ENCODE measurements at places on chromosomes 4 and X.

DNA sequence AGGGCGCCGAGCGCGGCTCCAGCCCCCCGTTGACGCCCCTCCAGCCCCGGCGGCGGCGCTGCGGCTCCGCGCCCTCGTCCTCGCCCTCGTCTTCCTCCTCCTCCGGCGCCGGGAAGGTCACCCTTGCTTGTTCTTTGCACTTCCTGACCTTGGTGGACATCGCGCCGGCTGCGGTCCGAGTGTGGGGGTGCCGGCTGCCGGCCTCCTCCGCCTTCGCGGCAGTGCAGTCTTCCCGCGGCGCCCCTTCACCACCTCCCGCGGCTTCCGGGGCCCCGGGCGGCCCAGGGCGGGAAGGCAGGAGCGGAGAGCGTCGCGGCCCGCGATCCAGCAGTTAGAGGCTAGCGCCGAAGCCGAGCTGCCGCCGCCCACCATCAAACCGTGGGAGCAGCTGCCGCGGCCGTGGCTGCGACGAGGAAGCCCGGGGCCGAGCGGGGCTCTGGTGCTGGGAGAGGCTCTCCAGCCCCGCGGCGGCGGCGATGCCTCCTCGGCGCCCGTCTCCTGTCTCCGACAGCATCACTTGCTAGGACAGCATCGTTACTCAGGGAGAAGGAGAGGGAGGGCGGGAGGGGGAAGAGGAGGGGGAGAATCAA lies at the start of gene TRPC3:
Gene TRPC3, minus strand, starts transcription at position 540 of the 590 bp plus-strand sequence. Its CDS starts 380 bp downstream, at position 160.
- DNase-seq = no peak

GRCh38 chr4:735583-735982 lies 30.0 kb downstream of the PCGF3 start:
- DNase-seq = no peak

DNA sequence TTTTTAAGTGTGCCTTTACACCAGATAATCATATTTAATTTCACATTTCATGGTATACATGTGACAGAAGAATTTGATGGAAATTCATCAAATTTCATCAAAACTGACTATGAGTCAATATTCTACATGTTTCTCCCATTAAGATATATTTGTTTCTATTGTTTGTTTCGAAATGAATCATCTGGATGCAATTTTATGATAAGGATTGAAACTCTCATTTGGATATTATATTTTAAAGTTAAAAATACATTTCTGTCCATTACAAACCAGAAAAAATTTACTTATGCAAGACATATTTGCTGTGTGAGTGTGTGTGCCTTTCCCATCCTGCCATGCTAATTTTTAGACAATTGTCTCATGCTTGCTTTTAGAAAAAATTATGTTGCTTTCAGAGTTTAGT lies 52.2 kb downstream of the SULT1B1 start:
- DNase-seq = no peak

- DNase-seq = no peak
Measured at GRCh38 chrX:20857746-20858145, 516.5 kb upstream of the CNKSR2 start.

- no peak for DNase-seq
Measured at GRCh38 chr4:76341063-76341462, 34.5 kb downstream of the STBD1 start.

GRCh38 chr4:105170711-105171110 lies 24.0 kb downstream of the TET2 start:
- no peak for DNase-seq

- no peak for DNase-seq
Measured at GRCh38 chr4:152983221-152983620, 47.1 kb downstream of the FHDC1 start.

GRCh38 chr4:134243742-134244713 lies 42.4 kb upstream of the PABPC4L start:
- DNase-seq = no peak

DNA sequence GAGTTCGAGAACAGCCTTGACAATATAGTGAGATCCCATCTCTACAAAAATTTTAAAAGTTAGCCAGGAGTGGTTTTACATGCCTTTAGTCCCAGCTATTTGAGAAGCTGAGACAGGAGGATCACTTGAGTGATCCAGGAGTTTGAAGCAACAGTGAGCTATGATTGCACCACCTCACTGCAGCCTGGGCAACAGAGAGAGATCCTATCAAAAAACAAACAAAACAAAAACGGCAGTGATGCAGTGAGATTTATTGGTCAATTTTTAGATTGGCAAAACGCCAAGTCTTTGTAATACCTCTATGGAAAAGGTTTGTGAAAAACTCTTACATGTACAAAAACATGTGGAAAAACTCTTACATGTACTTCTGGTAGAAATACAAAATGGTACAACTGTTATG lies 91.3 kb downstream of the PTPN13 start:
- no peak for DNase-seq

GRCh38 chr4:169619518-169619957 lies 840 bp upstream of the CLCN3 start:
- DNase-seq = peak; percentile 6

DNA sequence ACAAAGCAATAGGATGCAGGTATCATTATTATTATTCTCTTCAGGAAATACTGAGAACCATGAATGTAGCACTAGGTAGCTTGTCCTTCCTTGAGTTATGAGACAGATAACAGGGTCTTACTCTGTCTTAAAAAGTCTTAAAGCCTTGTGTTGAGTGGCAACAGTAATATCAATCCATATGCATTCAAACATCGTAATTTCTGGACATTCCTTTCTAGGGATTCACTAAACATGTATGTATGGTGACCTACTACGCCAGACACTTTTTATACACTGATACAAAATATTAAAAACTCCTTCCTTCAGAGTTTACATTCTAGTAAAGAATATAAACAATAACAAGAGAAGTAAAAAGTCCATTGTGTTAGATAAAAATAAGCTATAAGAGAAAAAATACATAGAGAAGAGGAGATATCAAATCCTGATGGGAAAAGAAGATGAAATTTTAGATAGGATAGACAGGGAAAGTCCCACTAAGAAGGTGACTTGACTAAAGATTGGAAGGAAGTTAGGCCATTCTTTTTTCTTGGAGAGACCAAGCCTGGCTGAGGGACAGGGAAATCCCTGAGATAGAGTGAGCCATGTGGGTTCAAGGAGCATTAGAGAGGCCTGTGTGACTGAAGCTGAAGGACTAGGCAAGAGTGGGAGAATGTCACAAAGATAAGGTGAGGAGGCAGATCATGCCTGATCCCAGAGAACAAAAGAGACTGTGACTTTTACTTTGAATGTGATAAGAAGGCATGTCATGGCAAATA lies 5.0 kb upstream of the DDX60L start:
- no peak for DNase-seq

DNA sequence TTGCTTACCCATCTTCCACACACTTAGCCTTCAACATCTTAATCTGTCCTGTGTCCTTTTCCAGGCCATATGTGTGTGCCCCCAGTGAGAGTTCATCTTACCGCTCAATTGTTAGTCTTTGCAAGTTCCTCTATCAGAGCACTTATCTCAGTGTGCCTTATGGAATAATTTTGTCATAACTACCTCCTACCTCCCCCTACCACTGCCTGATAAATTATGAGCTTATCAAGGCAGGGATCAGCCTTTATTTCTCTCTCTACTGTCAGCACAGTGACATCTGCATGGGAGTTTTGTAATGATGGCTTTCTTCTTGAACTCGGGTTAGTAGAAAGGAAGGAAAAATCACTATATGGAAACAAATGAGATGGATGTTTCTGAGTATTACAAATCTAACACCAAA lies 53.2 kb downstream of the MTM1 start:
- DNase-seq = no peak

GRCh38 chr4:140315970-140316369 lies 57.5 kb upstream of the SCOC start:
- no peak for DNase-seq

GRCh38 chr4:108830509-108831244 lies 67.8 kb upstream of the ETNPPL start:
- no peak for DNase-seq

- no peak for DNase-seq
Measured at GRCh38 chrX:83535417-83536196, 27.5 kb downstream of the POU3F4 start.

DNA sequence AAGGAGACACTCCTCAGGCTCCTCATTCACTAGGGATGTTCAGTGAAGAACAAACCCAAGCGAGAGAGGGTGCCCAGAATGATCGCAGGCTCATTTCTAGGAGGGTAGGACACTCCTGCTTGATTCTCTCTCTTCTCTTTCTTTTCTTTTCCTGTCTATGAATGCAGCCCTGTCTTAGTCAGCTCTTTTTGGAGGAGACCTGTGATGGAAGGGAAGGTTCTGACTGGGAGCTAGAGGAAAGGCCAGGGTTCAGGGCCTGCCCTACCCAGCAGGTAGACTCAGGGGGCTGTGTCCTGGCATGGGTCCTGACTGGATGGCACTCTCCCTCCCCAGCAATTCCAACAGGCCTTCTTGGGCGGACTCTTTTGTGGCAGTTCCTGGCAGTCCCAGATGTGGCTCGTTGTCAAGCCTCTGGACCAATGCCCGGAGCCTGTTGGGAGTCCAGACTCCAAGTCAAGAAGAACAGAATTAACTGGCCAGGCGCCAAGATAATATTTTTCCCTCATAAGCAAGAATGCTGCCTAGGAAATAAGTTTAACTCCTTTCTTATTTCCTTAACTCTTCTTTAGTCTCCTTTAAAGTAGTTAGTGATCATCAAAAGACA lies 139.4 kb upstream of the SCML1 start:
- DNase-seq = no peak

DNA sequence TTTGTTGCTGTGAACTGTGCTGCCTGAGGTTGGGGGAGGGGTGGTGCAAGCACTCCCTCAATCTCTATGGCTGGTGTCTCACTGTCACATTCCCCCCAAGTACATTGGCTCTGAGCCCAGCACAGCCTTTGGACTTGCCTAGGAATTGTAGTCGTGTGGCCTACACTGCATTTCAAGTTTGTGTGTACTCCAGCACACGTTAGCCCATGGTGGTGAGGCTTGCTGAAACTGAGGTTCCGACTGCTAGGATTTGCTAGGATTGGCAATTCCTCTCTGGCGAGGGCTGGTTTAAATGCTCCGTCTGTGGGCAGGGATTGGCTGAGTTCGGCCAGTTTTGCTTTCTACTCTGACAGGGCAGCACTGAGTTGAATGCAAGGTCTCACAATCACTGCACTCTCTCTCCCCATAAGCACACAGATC lies 121.7 kb upstream of the CXXC4 start:
- DNase-seq = no peak

DNA sequence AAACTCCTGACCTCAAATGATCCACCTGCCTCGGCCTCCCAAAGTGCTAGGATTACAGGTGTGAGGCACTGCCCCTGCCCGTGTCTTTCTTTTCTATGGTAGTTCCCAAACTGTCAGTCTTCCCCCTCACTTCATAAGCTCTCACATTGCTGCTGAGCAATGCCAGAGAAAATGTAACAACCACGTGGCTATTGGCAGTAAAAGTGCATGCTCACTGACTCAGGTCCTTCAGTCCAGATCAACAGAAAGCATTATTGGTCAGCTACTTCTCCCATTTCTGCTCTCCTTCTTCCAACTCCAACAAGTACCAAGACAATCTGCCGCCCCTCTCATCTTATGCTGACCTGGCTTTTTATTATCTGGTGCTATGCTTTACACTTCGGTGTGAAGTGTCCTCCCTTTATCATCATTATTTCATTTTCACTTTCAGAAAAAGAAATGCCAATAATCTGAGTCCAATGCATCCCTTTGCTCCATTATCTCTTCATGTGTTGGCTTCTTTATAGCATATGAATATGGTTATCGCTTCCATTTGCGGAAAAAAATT lies 133.8 kb upstream of the UGT8 start:
- no peak for DNase-seq

DNA sequence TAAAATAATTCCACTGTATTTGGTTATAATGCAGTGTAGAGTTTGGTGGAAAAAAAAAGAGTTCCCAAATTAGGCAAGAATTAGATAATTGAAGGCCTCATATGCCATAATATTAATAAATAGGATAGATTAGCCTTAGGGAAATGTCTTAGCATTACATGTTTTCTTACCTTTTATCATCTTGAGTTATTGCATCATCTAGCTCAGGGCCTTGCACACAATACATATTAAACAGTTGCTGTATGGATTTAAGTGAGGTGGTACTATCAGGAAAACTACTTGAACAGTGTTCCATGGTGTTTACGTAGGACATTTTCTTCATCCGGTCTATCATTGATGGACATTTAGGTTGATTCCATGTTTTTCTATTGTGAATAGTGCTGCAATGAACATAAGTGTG lies 419.4 kb downstream of the EPHA5 start:
- no peak for DNase-seq

- DNase-seq = no peak
Measured at GRCh38 chr4:172153719-172154118, 340.5 kb downstream of the GALNTL6 start.

DNA sequence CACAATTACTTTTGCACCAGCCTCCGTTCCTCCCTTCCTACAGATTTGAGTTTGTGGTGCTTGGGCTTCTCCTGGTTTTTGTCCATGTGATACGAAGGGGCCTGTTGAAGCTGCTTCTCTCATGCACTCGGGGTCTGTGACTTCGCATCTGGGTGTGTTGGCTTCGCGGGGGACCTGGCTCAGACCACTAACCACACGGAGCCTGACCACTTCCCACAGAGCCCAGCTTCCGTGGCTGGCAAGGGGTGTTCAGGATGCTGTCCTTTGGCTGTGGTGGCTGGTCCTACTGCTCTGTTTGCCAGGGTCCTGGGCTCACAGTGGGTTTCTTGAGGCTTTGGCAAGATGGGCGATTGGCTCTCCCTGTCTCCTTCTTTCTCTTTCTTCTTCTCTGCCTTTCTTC lies 19.8 kb upstream of the XG start:
- DNase-seq = no peak

- DNase-seq = no peak
Measured at GRCh38 chrX:118250445-118250844, 95.5 kb upstream of the WDR44 start.

DNA sequence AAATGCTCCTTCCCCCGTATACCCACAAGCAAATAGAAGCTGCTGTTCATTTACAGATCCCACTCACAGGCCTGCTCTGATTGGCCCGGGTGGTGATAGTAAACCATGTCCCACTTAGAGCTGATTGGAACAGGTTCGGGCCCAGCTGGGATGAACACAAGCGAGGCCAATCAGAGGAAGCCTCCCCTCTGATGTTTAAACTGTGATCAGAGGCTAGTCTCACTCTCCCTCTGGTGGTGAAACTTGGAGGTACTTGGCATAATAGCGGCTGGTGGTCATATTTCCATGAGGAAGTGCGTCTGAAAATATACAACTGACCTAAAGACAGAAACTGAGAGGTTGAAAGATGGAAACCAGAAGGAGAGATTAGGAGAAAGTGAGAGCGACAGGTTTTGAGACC lies 51.5 kb upstream of the TRPC3 start:
- DNase-seq = no peak

DNA sequence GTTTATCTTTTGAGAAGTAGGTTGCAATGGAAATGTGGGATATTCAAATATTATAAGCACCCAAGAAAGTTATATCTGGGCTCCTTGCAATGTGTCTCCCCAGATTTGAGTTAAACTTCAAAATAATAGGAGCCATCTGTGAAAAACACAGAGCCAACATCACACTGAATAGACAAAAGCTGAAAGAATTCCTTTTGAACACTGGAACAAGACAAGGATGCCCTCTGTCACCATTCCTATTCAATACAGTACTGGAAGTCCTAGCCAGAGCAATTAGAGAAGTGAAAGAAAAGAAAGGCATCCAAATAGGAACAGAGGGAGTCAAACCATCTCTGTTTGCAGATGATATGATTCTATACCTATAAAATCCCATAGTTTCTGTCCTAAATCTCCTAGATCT lies 114.3 kb upstream of the IL1RAPL1 start:
- no peak for DNase-seq
